Left renal cortex interstitium (tissue), 4 donors: ENCODE measurements at places on chromosomes 1 and 21. TPM values are rescaled to one million over a fixed set of nuclear protein-coding genes. Genes with fewer than 3 reads are reported as not detected.

DNA sequence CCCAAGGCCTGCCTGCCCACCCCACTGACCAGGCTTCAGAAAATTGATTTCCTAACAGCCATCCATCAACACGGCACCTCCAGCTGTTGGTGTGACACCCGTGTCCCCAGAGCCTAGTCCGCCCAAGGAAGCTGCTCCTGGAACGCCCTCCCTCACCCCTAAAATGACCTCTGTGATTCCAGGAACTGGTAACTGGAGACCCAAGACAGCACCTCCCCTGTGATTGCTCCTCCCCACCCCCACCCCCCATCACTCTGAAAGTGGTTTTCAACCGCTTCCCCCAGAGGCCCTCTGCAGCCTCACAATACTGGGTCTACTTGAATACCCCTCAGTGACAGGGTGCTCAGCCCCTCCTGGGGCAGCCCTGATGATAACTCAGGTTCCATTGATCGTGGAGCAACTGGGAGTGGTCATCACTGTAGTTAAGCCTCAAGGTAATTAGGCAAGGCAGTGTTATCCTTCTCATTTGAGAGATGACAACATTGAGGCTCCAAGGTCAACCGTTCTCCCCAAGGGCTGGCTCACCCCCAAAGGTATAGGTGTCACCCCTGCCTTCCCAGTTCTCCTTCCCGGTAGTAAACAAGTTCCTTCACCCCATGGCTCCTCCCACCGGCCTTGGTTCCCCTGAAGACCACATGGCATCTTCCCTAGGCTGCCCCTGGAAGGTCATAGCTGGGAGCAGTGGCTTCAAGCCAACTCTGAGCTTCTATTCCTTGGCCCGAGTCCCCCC, 52.0 kb downstream of the TAS1R2 start:
- no peak for DNase-seq

GRCh38 chr21:33028773-33029384, 3.1 kb downstream of the OLIG2 start:
- no peak for DNase-seq

DNA sequence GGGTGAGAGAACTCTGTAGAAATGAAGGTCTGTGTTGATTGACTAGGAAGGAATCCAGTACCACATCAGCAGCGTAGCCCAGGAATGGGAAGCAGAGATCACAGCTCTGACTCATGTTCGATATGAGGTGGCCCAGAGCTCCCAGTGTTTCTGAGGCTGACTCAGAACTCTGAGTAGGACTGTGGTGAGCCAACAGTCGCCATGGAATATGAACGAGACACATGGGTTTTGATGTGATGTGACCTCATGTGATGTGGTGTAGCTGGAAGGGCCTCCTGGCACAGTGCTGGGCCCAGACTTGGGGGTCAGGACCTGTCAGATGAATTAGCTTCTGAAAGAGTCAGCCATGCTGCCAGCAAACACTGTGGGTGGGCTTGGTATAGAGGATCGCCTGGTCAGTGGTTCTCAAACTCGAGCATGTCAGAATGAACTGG, 237.0 kb downstream of the MRPL39 start:
- DNase-seq = no peak

KIF14 gene
- 8.6 TPM for polyA plus RNA-seq

HCRTR1 gene
- 0.25 TPM for polyA plus RNA-seq

GRCh38 chr21:46559291-46559983, 45.4 kb downstream of the S100B start:
- no peak for DNase-seq

DNA sequence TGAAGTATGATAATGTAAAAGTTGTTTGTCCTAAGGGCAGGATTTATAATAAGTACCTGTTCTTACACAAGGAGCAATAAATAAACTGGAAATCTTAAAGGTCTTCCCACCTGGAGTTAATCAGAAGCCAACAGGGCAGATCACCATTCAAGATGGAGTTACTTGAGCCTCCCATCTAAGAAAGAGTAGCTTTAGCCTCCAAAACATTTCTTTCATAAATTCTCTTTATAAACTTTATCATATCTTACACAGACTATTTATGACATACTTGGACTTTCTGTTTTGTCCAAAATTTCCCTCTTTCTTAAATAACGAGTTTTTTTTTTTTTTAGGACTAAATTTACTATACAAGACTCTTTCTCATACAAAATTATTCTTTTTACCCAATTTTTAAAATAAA, 18.5 kb downstream of the OR2T1 start:
- no peak for DNase-seq

DNA sequence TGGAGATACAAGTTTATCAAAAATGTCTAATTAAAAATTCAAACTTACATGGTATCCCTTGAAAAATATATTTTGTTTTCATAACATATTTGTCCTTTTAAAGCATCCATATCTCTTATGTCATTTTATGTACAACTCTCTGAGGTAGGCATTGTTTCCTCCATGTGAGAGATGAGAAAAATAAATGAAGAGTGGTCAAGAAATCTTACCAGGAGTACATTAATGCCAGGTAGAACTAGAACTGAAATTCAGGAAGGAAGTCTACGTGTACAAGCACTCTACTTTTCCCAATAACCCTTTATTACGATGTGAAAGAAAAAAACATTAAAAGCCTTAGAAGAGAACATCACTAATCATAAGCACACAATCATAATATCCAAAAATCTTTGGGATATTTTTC, 5.6 kb downstream of the BRINP3 start:
- DNase-seq = no peak

SEMA4A gene
- 24.5 TPM for polyA plus RNA-seq

- DNase-seq = no peak
Observed at GRCh38 chr1:51009381-51009780, 39.3 kb downstream of the CDKN2C start.

CYP2J2 gene
- 1.1 TPM for polyA plus RNA-seq

DBT gene
- 27.6 TPM for polyA plus RNA-seq

PTPN7 gene
- polyA plus RNA-seq = 1.7 TPM

DNA sequence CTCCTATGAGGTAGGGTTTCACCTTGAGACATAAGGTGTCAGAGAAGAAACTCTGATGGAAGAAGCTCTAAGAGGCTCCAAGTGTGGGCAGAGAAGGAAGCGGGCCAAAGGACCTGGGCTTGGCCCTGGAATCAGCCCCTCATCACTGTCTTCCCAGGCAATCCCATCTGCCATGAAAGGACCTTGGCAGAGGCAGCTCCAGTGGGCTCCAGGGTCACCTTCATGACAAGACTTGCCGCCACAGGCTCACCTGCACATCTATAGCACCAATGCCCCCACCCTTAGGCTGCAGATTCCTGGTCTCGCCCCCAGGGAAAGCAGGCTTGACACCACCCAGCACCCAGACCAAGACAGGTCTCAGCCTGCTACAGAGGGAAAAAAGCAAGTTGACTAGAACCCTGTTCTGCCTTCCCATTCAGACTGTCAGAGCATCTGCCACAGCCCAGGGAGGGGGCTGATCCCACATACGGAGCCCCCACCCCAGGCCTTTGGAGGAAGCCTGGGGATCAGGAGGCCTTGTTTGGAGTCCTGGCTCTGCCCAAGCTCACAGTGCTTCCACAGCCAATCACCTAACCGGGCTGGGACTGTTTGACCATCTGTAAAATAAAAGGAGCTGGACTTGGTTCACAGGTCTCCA, 490 bp upstream of the FAM110D start:
- no peak for DNase-seq

TIPRL gene
- 41.0 TPM for polyA plus RNA-seq

PLEKHN1 gene
- 0.49 TPM for polyA plus RNA-seq

DNA sequence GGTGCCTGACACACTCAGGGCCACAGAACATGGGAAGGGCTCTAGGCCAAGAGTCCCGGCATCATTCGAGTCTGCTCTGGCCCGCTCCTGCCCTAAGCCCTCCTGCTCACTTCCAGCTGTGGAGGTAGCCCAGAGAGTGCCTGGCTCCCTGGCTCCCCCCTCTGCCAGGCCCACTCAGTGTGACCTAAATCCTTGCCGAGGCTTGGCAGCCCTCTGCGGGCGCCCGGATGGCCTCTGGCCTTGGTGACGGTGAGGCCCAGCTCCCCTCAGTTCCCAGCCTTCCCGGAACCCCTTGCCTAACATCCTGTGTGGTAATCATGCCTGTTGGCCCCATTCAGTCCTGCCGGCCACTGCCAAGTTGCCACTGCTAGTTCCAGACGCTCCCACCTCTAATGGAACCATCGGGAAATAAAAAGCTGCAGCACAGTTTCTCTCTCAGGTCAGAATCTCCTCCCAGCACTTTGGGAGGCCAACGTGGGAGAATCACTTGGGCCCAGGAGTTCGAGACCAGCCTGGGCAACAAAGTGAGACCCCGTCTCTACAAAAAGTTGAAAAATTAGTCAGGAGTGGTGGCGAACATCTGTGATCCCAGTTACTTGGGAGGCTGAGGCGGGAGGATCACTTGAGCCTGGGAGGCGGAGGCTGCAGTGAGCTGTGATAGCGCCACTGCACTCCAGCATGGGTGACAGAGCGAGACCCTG, 1.2 kb upstream of the H6PD start:
- DNase-seq = no peak

ITLN2 gene
- not detected for polyA plus RNA-seq

LY9 gene
- polyA plus RNA-seq = 0.13 TPM

GRCh38 chr21:18178509-18178908, 66.1 kb upstream of the CHODL start:
- no peak for DNase-seq
